ENCODE measurements at places on chromosomes 12 and 14.

- no peak for DNase-seq
- H3K27ac ChIP-seq: no peak overlapping the region
- H3K4me1 ChIP-seq: peaks cover 13% of the 10 kb centered on the region
- no peak overlapping the region for H3K4me3 ChIP-seq
Observed at GRCh38 chr12:93762912-93763553, 85.9 kb downstream of the CRADD start.

GRCh38 chr14:104590240-104590965, 10.8 kb downstream of the C14orf180 start:
- no peak overlapping the region for H3K27ac ChIP-seq
- no peaks in the 10 kb centered on the region for H3K4me1 ChIP-seq
- H3K27me3 ChIP-seq: peaks cover 86% of the 10 kb centered on the region
- no peak for DNase-seq

DNA sequence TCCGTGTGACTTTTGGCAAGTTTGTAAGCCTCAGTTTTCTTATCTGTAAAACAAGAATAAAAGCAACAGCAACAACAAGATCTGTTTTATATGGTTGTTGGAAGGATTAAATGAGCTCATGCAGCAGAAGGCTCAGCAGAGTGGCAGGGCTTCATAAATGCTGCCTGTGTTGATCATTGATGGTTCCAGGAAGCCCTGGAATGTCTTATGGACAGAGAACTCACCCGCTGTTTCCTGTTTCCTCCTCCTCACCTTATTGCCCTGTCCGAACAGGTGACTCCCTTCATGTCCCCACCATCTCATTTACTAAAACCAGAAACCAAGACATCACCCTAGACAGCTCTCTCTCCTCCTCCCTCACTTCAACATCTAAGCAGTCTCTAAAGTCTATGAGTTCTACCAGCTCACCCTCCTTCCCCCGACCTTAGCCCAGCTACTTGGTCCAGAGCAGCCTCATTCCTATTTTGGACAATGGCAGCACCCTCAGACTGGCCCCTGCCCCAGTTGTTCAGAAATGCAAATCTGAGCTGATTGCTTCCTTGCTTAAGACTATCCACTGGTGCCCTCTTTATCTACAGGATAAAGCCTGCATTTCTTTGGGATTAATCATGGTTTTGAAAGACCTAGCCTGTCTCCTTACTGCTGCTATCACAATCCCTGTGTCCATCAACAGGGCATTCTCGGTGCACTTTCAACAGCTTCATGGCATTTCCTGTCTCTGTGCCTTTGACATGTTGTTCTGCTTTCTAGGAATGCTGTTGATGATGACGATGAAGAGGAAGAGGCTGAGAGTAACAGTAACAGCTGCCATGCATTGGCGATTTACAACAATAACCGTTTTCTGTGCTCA, 21.4 kb upstream of the GSG1 start:
- H3K4me3 ChIP-seq: no peak overlapping the region
- H3K36me3 ChIP-seq: no peaks in the 10 kb centered on the region
- peaks cover 8% of the 10 kb centered on the region for H3K4me1 ChIP-seq
- H3K27me3 ChIP-seq: no peaks in the 10 kb centered on the region
- no peak for DNase-seq

DNA sequence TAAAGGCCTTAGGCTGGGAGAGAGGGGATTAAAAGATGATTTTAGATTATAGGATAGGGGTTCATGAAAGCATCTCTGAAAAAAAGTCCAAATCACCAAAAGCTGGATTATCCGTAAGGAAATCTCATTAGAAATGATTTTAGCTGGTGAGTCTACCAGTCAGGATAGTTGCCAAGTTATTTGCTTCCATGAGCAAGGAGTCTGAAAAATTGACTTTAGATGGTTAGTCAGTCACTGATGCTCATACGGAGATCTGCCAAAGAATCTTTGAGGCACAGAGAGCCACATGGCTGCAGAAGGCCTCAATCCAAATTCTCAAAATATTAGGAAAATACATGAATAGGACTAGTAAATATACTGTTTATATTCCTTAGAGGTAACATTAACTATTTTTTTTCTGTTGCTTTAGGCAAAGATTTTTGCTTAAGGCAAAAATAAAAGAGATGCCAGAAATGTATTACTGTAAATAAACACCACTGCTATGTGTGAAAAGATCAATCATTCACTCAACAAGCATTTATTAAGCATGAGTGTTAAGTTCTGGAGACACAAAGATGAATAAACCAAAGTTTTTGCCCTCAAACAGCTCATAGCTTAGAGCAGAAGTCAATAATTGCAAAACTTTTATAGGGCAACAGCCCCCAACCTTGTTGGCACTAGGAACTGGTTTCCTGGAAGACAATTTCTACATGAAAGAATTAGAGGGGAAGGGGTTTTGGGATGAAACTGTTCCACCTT, 105.2 kb downstream of the BBS10 start:
- H3K4me1 ChIP-seq: no peaks in the 10 kb centered on the region
- no peaks in the 10 kb centered on the region for H3K36me3 ChIP-seq
- no peak for DNase-seq
- H3K27me3 ChIP-seq: no peaks in the 10 kb centered on the region
- H3K4me3 ChIP-seq: no peak overlapping the region

DNA sequence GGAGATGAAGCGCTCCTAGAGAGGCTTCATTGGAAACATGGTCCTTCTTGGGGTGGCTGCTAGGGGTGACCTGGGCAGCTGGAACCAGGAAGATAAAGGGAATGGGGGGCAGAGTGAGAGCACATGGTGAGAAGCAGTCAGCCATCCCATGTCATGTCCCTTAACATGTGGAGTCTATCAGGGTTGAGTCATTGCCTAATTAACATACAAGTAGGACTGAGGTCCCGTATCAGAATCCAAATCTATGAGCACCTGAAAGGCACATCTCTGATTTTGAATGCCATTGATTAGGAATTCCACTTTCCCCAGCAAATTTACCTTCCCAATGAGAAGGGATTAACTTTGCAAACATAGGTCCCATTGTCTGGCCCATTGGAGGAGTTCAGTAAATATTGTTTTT, 20.3 kb upstream of the PPP1R1A start:
- no peaks in the 10 kb centered on the region for H3K36me3 ChIP-seq
- H3K4me1 ChIP-seq: no peaks in the 10 kb centered on the region
- H3K4me3 ChIP-seq: no peak overlapping the region
- H3K27me3 ChIP-seq: peaks cover 4% of the 10 kb centered on the region
- no peak overlapping the region for H3K27ac ChIP-seq
- no peak for DNase-seq

DNA sequence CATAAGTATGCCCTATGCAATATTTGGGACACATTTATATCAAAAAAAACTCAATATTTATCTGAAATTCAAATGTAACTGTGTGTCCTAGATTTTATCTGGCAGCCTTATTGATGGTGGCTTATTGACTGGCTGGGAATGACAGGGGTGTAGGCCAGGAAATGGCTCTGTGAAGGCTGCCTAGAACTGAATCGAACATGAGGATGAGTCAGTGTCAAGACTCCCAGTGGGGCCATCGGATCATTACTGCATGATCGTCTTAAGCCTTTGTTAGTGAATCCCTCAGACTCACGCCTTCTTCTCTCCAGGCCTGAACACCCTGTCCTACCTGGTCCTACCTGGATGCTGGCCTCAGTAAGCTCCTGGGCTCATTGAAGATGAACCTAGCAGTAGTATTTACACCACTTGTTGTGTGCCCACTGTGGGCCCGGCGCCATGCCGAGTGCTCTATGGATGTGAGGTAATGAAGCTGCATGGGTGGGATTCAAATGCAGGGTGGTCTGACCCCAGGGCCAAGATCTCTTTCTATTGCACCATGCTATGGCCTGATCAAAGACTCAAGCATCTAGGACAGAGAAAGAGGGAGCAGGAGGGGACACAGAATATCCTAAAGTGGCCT, 21.0 kb upstream of the FAIM2 start:
- no peaks in the 10 kb centered on the region for H3K27me3 ChIP-seq
- no peak overlapping the region for H3K27ac ChIP-seq
- no peaks in the 10 kb centered on the region for H3K36me3 ChIP-seq
- H3K4me3 ChIP-seq: no peak overlapping the region
- DNase-seq: peak; percentile 71

GRCh38 chr12:124836759-124837158, 26.9 kb downstream of the SCARB1 start:
- no peak for DNase-seq
- H3K27ac ChIP-seq: no peak overlapping the region
- no peaks in the 10 kb centered on the region for H3K27me3 ChIP-seq

- H3K27ac ChIP-seq: no peak overlapping the region
- H3K36me3 ChIP-seq: no peaks in the 10 kb centered on the region
- no peak for DNase-seq
- H3K27me3 ChIP-seq: no peaks in the 10 kb centered on the region
Observed at GRCh38 chr12:105272814-105273416, 36.9 kb upstream of the APPL2 start.

DNA sequence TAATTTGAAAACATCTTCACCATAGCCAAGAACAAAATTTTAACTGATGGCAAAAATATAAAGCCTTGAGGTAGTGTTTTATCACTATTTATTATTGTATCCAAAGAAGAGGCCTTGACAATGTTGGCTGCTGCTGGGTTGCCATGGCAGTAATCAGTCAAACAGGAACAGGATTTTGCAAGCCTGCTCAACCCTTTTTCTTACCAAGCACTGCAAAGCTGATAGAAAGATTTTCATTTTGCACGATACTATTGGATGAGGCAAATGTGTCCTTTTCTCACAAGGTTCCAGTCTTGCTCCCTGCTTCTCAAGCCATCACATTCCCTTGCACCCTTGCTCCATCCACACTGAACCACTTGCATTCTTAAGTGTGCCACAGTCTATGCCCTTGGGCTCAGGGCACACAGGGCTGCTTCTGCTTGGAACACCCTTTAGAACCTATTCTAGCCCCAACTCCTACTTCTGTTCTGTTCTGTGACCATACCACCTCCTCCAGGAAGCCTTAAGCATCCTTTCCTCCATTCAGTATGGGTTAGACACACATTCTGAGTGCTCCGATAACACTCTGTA, 76.5 kb upstream of the AMIGO2 start:
- no peak for DNase-seq
- H3K36me3 ChIP-seq: no peaks in the 10 kb centered on the region
- H3K27me3 ChIP-seq: no peaks in the 10 kb centered on the region
- peaks cover 8% of the 10 kb centered on the region for H3K4me1 ChIP-seq
- no peak overlapping the region for H3K4me3 ChIP-seq
- H3K27ac ChIP-seq: no peak overlapping the region

GRCh38 chr14:51240804-51241380, 845 bp downstream of the TMX1 start:
- H3K27ac ChIP-seq: peak overlapping the region; percentile 89

GRCh38 chr14:100246809-100247428, 8.0 kb downstream of the YY1 start:
- H3K4me1 ChIP-seq: peaks cover 93% of the 10 kb centered on the region
- no peak overlapping the region for H3K4me3 ChIP-seq
- no peaks in the 10 kb centered on the region for H3K27me3 ChIP-seq
- H3K36me3 ChIP-seq: no peaks in the 10 kb centered on the region

- H3K27ac ChIP-seq: no peak overlapping the region
- DNase-seq: no peak
- no peaks in the 10 kb centered on the region for H3K4me1 ChIP-seq
- H3K4me3 ChIP-seq: no peak overlapping the region
Observed at GRCh38 chr12:92496790-92497189, 206.0 kb upstream of the PLEKHG7 start.

DNA sequence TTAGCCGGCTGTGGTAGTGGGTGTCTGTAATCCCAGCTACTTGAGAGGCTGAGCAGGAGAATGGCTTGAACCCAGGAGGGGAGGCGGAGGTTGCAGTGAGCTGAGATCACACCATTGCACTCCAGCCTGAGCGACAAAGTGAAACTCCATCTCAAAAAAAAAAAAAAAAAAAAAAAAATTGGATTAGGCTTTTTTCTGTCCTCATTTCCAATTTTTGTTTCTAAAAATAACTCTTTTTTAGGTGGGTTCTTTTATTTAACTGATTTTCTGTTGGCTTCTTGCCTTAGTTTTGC, 863.7 kb downstream of the LRFN5 start:
- H3K27ac ChIP-seq: no peak overlapping the region
- H3K27me3 ChIP-seq: no peaks in the 10 kb centered on the region
- DNase-seq: no peak
- no peaks in the 10 kb centered on the region for H3K36me3 ChIP-seq
- H3K4me1 ChIP-seq: no peaks in the 10 kb centered on the region

DNA sequence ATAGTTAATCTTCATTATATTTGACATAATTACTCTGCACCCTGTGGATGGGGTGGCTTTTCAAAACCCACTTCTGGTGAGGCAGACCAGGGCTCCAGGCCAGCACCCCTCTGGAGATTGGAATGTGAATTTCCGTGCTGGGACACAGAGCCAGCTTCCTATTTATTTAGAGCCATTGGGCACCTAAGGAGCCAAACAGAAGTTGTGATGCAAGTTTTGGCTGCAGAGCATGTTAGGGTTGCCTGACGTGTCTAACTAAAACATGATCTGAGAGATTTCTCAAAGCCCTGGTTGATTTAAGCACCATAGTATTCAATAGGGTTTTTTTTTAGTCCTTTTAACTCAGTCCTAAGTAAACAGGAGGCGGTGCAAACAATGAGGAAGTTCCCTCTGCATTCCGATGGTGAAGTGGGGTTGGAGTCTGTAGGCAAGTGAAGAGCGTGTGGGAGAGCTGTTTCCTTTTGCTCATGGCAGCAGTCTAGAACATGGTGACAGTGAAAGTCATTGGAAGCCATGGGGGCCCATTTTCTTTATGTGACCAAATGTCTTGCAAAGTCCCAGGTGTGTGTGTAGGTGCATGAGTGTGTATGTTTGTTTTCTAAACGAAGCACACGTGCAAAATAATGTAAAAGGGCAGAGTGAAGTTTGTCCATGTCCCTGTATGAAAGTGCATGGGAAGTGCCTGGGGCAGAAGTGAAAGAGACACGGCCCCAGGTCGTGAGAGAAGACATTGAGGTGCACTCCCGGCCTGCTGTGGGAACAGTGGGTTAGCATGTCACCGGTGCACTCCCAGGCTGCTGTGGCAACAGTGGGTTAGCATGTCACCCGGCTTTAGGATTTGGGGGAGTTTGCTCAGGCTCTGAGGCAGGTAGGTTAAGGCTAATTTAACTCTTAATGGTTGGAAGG, 117.7 kb downstream of the PRKCH start:
- no peaks in the 10 kb centered on the region for H3K36me3 ChIP-seq
- H3K27ac ChIP-seq: peak overlapping the region; percentile 81
- H3K4me1 ChIP-seq: peaks cover 56% of the 10 kb centered on the region
- peak overlapping the region; percentile 4 for H3K4me3 ChIP-seq
- DNase-seq: no peak
- no peaks in the 10 kb centered on the region for H3K27me3 ChIP-seq

GRCh38 chr12:129746318-129746717, 157.5 kb downstream of the TMEM132D start:
- DNase-seq: no peak
- no peak overlapping the region for H3K4me3 ChIP-seq
- no peaks in the 10 kb centered on the region for H3K27me3 ChIP-seq
- H3K36me3 ChIP-seq: no peaks in the 10 kb centered on the region
- no peaks in the 10 kb centered on the region for H3K4me1 ChIP-seq

DNA sequence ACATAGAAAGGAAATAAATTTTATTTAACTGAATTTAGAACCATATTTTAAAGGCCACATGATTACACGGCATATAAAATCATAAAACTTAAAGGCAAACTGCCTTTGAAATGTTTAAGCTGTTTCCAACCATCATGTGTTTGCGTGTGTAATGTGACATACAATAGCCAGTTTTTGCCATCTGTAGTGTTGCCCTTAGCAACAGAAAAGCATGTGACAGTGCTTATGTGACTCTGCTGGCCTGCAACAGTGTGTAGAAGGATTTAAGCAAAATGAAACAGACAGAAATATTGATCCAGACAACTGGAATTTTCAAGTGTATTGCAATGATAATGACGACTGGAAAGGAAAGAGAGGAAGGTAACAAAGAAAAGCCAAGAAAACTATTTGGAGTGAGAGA, 49.5 kb downstream of the TSPAN19 start:
- no peak overlapping the region for H3K4me3 ChIP-seq
- H3K27ac ChIP-seq: no peak overlapping the region
- DNase-seq: peak; percentile 19
- H3K4me1 ChIP-seq: no peaks in the 10 kb centered on the region
